Endothelial cell of coronary artery (primary cell): ENCODE measurements at places on chromosomes 3 and 15. TPM values are rescaled to one million over a fixed set of nuclear protein-coding genes. Genes with fewer than 3 reads are reported as not detected.

SPINK8 gene
- total RNA-seq, result not detected in 2 replicates

GCNT3 gene
- not detected in 2 replicates for total RNA-seq

AGBL1 gene
- total RNA-seq, result not detected in 2 replicates

SAXO2 gene
- total RNA-seq, result 0.19 and 0.36 TPM in 2 replicates

CDHR4 gene
- total RNA-seq, result not detected in 2 replicates

LTK gene
- under 0.01 and 0.19 TPM in 2 replicates for total RNA-seq

DAZL gene
- total RNA-seq, result not detected in 2 replicates

TMEM45A gene
- total RNA-seq, result 2.8 and 13.7 TPM in 2 replicates

PFN2 gene
- 129 and 158 TPM in 2 replicates for total RNA-seq

P3H2 gene
- 1.4 and 5.0 TPM in 2 replicates for total RNA-seq

ITIH1 gene
- total RNA-seq, result not detected in 2 replicates

CD96 gene
- total RNA-seq, result not detected in 2 replicates

SCN11A gene
- total RNA-seq, result 0.09 TPM in 1 of 2 replicates, not detected in the other

PLA1A gene
- total RNA-seq, result 0.18 and 0.28 TPM in 2 replicates

CRBN gene
- total RNA-seq, result 59.8 and 74.0 TPM in 2 replicates

CRTC3 gene
- total RNA-seq, result 8.7 and 12.2 TPM in 2 replicates

MUC20 gene
- 0.09 TPM in 1 of 2 replicates, not detected in the other for total RNA-seq

AADACL2 gene
- not detected in 2 replicates for total RNA-seq

GOLGA8N gene
- 0.63 and 3.2 TPM in 2 replicates for total RNA-seq

ZNF620 gene
- 3.0 and 5.4 TPM in 2 replicates for total RNA-seq

GATA2 gene
- 8.5 and 12.4 TPM in 2 replicates for total RNA-seq

SI gene
- total RNA-seq, result not detected in 2 replicates

TMEM108 gene
- 0.09 and 0.38 TPM in 2 replicates for total RNA-seq

FETUB gene
- total RNA-seq, result not detected in 2 replicates

HPS3 gene
- total RNA-seq, result 10.3 and 16.0 TPM in 2 replicates

MKRN3 gene
- total RNA-seq, result 1.2 TPM in 1 of 2 replicates, not detected in the other

ACKR2 gene
- 0.18 TPM in 1 of 2 replicates, not detected in the other for total RNA-seq

SPCS1 gene
- total RNA-seq, result 34.4 and 36.6 TPM in 2 replicates

THRB gene
- 0.09 and 0.38 TPM in 2 replicates for total RNA-seq
